T1000 (cell line): ENCODE measurements at places on chromosomes 3 and 15.

GRCh38 chr3:195558602-195559001 lies 15.5 kb upstream of the PPP1R2 start:
- DNase-seq: no peak

DNA sequence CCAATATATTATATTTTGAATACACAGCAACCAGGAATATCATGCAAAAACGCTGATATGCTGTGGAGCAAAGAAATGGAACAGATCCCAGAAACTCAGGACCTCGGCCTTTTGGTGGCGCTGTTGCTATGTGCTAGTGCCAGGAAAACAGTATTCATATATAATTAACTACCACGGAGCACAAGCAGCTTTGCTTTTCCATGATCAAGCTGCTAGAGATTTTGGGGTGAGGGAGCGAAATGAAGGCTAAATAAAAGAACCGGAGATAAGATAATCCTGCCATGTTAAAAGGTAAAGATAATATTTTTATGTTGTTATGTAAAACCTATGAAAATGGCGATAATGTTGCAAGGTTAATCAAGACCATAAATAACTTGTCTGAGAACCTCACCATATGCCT lies 157.7 kb upstream of the FAM3D start:
- DNase-seq: no peak

DNA sequence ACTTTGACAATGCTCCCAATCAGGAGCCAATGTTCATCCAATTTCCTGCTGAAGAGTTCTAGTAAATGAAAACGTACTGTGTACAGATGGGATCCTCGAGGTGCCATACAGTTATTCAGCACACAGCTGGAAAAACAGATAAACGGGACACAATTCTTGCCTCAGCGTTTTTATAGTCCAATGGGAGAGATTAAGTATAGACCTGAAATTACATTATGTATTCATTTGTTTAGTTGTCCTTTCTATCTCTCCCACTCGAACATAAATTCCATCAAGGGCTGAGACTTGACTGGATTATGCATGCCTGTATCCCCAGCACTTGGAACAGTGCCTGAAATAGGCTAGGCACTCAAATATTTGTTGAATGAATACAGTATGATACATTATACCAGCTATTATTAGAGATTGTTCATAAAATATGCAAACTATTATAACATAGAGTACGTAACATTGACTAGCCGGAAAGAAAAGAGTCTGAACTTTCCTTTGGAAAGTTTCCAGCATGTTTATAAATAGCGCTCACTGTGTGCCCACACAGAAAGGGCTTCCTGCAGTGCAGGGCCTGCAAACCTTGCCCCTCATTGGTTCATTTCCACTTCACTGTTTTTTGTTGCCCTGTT lies 27.4 kb upstream of the SNTN start:
- DNase-seq: peak; percentile 42

GRCh38 chr3:139679220-139679775 lies 1.5 kb upstream of the NMNAT3 start:
- no peak for DNase-seq

DNA sequence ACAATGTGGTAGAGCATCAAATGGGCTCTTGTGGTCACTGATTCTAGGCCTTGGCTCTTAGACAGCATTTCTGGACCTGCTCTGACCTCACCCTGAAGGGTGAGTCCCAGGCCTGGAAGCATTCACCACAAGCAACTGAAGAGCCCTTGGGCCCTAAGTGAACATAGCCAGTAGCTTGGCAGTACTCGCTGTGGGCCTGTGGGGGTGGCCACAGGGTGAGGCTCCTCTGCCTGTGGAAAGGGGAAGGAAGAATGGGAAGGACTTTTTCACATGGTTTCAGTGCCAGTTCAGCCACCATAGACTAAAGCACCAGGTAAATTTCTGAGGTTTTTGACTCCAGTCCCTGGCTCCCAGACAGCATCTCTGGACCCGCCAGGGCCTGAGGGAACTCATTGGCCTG lies 5.1 kb upstream of the ZSCAN2 start:
- DNase-seq: no peak

GRCh38 chr3:69092030-69092516 lies 7.3 kb downstream of the ARL6IP5 start:
- DNase-seq: no peak

- no peak for DNase-seq
These were observed 38.7 kb upstream of the ARID3B start for GRCh38 chr15:74502301-74502700.

DNA sequence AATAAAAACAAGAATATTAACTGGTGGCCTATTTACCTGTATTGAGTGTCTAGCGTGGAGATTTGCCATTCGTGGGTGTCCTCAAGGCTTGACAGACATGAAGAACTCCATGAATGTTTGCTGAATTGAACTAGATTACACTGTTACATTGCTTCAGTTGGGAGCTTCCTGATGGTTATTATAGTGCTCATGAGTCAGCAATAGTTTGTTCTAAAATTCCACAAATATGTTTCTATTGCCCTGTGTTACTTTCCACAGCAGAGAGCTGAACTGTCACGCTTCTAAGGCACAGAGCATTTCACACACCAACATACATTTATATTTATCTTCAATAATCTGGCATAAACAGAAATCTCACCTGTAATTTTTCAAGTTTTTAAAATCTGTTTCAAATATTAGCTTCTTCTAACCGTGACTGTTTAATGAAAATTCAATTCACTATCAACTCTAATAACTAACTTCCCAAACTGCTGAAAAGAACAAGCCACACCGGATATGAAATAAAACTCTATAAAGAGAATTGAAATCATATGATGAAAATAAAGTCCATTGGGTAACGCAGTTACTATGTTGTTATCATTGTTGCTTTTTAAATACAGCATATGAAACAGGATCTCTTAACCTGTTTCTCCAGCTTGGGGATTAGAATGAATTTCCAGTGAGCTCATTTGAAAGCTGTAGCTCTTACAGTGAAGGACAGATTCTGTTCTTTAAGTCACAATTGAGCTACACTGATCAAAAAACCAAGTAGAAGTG lies 61.2 kb upstream of the MCF2L2 start:
- DNase-seq: no peak

DNA sequence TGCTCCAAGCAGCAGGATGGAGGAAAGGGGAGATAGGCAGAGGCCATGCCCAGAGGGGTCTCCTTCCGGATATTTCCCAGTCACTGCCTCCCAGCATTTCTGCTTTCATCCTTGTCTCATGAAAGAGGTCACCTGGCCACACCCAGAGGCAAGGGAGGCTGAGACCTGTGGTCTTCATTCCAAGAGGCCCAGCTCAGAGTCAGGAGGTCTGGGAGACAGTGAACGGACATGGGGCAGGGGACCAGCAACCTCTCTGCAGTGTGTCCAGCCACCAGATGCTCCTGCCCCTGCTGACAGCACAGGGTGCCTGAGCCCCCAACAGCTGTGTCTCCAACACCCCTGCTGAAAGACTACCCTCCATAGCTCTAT lies 111.2 kb downstream of the CHSY1 start:
- DNase-seq: no peak

DNA sequence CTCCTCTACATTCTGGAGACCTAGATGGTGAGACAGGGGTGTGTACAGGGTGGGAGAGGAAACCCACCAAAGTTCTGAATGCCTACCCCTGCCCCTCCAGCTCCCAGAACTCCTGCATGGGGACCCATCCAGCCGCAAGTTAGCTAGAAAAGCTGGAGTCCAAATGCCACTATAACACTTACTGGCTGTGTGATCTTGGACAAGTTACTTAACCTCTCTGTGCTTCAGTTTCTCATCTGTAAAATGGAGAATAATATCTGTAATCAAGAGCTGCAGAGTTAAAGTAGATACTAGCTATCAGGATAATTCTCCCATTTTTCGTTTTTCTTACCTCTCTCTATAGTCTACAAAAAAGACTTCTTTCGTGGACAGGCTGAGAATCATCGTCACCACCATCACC lies 63.4 kb downstream of the ADCY5 start:
- no peak for DNase-seq

DNA sequence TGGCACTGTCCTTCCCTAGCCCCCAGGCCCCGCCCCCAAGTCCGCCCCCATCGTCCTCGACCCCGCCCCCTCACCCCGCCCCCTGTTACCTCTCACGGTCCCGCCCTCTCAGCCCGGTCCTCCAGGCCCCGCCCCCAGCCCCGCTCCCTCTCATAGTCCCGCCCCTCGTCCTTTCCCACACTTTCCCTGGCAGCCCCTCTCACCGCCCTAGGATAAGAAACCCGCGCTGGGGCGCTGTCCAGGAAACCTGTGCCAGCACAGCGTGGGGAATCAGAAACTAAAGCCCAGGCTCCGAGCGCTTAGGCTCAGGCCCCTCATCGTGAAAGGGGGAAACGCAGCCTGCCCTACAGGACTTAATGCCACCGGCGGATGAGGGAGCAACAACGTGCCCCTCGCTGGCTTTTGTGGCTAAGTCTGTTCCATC lies 20.9 kb downstream of the TRPM1 start:
- DNase-seq: peak; percentile 25

GRCh38 chr3:111691293-111691909 lies 96.3 kb upstream of the ZBED2 start:
- DNase-seq: no peak

GRCh38 chr15:81091889-81092558 lies 42.0 kb upstream of the CFAP161 start:
- no peak for DNase-seq

DNA sequence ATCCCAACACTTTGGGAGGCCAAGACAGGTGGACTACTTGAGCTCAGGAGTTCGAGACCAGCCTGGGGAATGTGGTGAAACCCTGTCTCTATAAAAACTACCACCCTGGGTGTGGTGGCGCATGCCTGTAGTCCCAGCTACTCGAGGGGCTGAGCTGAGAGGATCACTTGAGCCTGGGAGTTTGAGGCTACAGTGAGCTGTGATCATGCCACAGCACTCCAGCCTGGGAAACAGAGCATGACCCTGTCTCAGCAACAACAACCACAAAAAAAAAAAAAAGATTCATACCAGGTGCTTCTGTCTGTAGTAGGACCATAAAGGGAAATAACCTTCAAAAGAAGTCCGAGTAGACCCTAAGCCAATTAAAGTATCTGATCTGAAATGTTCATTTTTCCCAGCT lies 94.5 kb downstream of the SERPINI1 start:
- no peak for DNase-seq

GRCh38 chr15:41653760-41654159 lies 6.4 kb upstream of the MGA start:
- DNase-seq: no peak

- DNase-seq: no peak
These were observed 484 bp upstream of the C3orf52 start for GRCh38 chr3:112085735-112086075.

DNA sequence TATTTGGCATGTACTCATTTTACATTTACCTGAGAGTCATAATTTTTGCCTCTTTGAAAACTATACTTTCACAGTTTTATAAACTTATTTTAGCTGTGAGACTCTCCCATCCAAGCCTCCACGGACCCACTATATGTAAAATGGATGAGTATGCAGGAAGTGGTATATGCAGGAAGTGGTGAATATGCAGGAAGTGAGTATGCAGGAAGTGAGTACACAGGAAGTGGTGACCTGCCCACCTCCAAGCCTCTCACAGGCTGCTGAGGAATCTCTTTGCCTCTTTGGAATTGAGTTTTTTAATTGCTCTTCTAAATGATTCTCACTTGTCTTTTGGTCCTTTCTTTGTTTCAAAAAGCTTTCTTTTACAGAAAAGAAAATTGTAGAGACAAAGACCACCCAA lies 85.2 kb downstream of the KBTBD8 start:
- no peak for DNase-seq

- DNase-seq: no peak
These were observed 501.8 kb downstream of the ZPLD1 start for GRCh38 chr3:102936511-102937045.

GRCh38 chr15:42577514-42578031 lies 2.2 kb downstream of the STARD9 start:
- DNase-seq: no peak

DNA sequence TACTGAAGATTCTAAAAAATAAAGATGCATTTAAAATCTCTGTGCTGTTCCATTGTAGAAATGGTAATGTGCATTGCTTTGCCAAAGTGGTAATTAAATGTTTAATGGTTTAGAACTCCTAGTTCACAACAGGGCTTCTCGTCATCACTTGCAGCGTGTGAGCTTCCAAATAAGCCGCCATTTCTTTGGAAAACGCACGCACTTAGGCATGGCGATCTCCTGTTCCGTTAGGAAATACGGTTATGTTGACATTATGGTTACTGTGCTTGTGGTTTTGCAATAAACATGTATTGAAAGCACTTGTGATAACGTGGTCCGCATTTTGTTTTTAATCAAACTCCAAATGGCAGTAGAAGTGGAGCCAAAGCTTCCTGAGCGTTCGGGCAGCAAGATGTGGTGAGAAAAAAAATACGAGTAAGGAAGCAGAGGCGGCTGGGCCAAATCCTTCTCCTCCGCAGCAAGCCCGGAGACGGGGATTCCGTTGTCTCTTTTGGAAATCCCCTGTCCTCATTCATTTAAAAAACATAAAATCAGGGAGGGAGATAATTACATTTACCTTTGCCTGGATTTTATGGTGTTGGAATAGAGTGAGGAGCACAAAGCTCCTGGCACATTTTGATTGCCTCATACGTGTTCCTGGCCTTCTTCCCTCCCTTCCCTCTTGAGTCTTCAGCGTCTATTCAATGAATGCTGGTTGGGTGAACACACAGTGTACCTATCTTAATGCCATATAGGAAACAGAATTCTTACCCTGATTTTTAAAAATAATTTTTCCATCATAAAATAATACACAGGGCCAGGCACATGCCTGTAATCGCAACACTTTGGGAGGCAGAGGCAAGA lies 97.5 kb downstream of the SLC49A4 start:
- DNase-seq: no peak

- DNase-seq: no peak
These were observed 1.4 kb upstream of the SLC27A2 start for GRCh38 chr15:50180582-50180981.

GRCh38 chr15:75063338-75063737 lies 39.9 kb downstream of the PPCDC start:
- DNase-seq: no peak

- DNase-seq: no peak
These were observed 52.7 kb upstream of the LMOD3 start for GRCh38 chr3:69174871-69175737.

DNA sequence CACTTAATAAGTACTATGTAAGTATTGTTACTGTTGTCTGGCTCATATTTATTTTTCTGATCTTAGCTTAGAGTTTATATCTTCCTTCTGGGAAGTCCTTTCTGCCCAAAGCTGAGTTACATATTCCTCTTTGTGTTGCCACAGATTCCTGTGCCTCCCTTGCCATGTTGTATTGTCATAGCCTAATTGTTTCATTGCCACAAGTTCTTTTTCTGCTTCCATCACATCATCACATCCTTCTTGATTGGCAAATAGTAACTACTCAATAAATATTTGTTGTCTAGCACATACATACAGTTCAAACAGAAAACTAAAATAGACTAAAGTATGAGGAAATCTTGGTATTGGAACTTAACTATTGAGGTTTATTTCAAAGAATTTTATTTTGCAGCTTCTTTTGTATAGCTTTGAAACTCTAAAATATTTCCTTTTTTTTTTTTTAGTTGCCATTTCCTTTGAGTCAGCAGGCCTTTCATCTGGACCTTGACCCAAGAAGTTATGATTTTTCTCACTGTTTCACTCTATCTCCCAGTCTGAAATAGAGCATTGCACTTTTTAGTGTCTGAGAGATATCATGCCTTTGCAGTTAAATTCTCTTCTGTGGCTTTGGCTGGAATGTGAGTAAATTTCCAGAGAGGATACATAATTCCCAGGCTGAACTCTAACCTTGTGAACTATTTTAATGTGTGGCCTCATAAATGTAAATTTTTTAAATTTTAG lies 98.2 kb downstream of the ZNF609 start:
- no peak for DNase-seq
